Activated CD8-positive, alpha-beta memory T cell treated with anti-CD3 and anti-CD28 coated beads for 1 hour (primary cell): ENCODE measurements at places on chromosomes 7 and 10.

DNA sequence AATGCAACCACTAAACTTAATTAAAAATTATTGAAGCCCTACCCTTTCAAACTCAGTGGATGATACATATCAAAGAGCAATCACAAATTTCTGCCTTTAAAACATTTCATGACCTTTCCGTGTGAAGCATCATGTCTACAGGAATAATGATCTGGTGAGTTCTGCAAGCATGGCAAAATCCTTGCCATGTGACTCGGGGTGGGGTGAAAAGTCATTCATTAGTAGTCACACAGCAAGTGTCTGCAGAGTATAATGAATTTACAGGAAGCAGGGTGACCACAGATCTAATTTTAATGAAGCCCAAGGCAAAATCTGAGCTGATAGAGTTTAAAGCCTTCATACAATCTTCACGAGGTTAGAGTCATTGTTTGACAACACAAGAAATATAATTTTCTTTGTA lies 351.9 kb downstream of the THSD7A start:
- no peak for DNase-seq

- DNase-seq = no peak
Measured at GRCh38 chr10:123742751-123743440, 76.7 kb downstream of the GPR26 start.

GRCh38 chr7:40697653-40698052 lies 562.8 kb downstream of the SUGCT start:
- DNase-seq = no peak

DNA sequence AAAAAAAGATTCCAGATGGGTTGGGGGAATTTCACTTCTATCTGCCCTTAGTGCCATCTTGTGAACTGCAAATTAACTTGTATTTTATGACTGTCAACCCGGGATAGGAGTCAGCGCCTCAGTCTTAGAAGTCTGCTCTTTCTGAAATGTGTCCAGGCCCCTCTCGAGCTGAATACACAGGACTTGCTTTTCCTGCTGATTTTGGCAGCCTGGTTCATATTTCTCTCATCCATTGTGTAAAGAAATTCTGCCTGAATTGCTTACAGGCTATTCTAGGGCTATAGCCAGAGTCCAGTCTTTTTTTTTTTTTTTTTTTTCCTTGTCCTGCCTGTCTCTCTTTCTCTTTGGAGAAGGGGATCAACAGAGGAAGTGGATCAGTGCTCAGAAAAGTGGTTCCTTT lies 24.6 kb downstream of the GATA3 start:
- DNase-seq = no peak

DNA sequence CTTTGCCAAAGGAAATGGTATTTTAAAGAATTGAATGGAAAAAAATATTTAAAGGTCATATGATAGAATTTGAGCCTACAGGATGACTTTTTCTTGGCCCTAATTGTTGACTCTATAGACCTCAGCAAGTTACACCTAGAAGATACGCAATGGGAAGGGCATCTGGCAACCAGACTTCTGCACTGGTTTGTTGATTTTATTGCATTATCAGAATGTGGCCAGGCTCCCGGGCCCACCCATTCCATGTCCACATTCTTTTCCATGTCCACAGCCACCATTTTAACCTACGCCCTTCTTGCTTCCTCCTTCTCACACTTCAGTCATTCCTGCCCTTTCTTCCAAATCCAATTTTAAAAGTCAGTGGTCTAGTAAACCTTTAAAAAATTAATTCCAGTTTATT lies 738.4 kb downstream of the SUGCT start:
- DNase-seq = no peak

GRCh38 chr10:3757250-3757637 lies 27.8 kb downstream of the KLF6 start:
- DNase-seq = no peak

- DNase-seq = no peak
Measured at GRCh38 chr10:57791546-57791945, 476.1 kb downstream of the IPMK start.

DNA sequence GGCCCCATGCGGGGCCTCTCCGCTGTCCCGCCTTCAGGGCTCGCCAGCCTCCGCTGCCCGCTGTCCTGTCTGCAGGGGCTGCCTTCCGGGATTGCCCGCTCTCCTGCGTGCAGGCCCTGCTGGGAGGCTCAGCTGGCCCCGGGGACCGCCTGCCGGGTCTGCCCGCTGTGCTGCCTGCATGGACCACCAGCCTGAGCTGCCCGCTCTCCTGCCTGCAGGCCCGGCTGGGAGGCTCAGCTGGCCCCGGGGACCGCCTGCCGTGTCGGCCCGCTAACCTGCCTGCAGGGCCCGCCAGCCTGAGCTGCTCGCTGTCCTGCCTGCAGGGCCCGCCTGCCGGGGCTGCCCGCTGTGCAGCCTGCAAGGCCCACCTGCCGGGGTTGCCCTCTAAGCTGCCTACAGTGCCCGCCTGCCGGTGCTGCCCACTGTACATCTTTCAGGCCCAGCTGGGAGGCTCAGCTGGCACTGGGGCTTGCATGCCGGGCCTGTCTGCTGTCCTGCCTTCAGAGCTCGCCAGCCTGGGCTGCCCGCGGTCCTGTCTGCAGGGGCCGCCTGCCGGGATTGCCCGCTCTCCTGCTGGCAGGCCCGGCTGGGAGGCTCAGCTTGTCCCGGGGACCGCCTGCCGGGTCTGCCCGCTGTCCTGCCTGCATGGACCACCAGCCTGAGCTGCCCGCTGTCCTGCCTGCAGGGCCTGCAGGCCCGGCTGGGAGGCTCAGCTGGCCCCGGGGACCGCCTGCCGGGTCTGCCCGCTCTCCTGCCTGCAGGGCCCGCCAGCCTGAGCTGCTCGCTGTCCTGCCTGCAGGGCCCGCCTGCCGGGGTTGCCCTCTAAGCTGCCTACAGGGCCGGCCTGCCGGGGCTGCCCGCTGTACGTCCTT lies 165.1 kb downstream of the GLRX3 start:
- no peak for DNase-seq

DNA sequence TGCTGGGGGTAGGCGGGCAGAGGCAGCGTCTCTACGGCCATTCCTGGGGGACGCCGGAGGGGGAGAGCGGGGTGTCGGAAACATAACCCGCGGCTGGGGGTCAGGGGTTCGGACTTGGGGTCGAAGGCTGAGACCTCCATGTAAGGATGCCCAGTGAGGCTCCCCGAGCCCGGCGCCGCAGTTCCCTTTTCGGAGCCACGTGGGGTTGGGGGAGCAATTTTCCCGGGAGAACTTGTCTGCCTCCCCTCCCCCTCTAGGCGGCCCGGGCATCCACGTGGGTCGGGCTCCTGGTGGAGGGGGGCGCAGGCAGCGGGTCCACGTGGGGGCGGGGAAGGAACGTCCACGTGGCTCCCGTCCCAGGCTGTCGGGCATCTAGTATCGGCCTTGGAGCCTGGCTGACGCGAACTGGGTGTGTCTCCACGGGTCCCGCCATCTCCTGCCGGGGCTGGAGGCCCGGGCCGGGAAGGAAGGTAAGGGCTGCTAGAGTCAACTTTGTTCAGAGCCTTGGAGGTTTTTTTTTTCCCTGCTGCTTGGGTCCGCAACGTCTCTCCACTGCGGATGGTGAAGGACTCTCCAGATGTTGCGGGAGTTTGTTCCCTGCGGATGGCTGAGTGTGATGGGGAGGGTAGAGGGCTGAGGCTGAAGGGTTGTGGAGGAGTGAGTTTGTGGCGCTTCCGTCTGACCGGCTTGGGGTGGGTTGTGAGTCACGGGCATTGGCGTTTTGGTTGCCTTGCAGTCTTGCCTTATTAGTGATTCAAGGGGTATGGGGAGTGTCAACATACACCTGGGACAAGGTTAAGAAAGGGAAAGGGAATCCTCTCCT lies 744 bp downstream of the PPRC1 start:
- peak; percentile 29 for DNase-seq

- peak; percentile 41 for DNase-seq
Measured at GRCh38 chr10:30534465-30535144, 94.9 kb downstream of the LYZL2 start.

GRCh38 chr10:113221756-113222168 lies 271.7 kb downstream of the TCF7L2 start:
- no peak for DNase-seq

GRCh38 chr7:44133295-44133694 lies 7.8 kb downstream of the MYL7 start:
- DNase-seq = no peak

GRCh38 chr7:38438970-38439369 lies 165.5 kb upstream of the TARP start:
- DNase-seq = no peak

GRCh38 chr10:119479532-119479931 lies 63.0 kb downstream of the RGS10 start:
- DNase-seq = no peak

DNA sequence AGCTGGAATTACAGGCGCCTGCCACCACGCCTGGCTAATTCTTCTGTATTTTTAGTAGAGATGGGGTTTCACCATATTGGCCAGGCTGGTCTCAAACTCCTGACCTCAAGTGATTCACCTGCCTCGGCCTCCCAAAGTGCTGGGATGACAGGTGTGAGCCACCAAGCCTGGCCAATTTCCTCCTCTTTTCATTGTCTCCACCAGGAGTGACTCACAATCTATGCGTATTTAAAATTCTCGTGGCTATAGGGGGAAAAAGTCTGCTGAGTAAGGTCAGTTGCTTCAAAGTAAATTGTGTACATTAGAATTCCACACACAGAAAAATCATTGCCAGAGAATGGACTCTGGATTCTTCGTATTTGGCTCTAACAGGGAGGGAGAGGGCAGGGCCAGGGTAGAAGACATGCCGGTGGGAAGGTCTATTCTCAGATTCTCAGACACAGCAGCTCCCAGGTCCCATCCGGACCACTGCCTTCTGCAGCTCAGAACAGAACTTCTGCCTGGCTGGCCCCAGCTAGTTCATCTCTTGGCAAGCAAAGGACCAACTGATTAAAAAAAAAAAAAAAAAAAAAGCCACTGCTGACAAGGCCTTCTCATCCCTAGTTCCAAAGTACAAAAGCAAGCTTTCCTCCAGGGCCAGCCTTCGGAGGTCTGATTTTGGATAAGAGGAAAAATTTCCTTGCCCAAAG lies 22.2 kb downstream of the PSPH start:
- no peak for DNase-seq

DNA sequence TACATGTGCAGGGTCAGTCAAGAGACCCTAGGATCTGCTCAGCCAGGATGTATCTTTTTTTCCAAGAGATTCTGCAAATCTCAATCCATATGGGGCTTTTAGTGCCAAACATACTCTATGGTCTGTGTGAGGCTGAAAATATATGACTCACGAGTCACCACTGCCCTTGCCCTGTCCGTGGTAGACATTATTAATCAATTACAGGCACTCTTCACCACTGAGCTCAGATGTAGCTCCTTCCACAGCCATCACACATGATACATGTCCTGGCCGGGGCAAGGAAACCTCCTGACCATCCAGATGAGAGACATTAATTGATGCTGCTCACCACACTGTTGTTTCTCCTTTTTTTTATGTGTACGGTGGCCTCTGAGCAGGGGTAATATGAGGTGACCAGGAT lies 90.2 kb upstream of the RET start:
- no peak for DNase-seq

GRCh38 chr10:93916257-93917063 lies 22.7 kb downstream of the SLC35G1 start:
- no peak for DNase-seq

GRCh38 chr10:77872151-77872946 lies 54.2 kb downstream of the DLG5 start:
- DNase-seq = no peak

- no peak for DNase-seq
Measured at GRCh38 chr7:150405584-150406311, 26.6 kb downstream of the ZNF775 start.

- no peak for DNase-seq
Measured at GRCh38 chr10:118271671-118272070, 70.5 kb downstream of the FAM204A start.

DNA sequence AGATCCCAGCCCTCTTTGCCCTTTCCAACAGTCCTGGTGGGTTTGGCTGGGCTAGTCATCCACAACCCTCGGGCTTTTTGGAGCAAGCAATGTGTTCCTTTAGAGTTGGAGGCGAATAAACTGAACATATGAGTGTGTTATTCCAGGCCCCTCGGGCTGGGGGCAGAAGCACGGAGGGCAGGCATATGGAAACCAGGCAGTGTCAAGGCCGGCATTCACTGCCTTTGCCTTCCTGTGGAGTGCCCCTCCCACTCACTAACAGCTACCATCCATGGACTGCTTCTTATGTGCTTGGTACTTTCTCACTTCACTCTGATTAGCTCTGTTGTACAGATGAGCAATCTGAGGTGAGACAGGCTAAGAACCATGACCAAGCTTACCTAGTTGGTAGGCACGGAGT lies 53.9 kb upstream of the EFCAB10 start:
- no peak for DNase-seq

DNA sequence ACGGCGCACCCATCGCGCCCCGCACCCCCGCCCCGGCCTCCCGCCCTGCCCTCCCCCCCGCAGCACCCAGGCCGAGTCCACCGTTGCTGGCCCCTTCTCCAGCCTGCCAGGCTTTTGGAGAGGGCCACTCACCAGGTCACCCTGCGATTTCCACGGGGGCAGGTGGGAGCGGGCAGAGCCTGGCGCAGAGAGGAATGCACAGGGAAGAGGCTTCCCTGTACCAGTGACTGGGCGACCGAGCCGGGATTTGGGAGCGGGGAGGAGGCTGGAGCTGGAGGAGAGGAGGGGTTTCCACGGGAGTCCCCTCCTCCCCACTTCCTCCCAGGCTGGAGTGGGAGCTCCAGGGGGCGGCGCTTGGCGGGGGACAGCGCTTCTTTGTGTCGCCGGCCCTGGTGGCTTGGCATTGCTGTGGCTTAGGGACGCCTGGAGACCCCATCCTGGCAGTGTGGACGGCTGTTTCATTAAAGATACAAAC lies 19.3 kb downstream of the TCAF1 start:
- DNase-seq = no peak

DNA sequence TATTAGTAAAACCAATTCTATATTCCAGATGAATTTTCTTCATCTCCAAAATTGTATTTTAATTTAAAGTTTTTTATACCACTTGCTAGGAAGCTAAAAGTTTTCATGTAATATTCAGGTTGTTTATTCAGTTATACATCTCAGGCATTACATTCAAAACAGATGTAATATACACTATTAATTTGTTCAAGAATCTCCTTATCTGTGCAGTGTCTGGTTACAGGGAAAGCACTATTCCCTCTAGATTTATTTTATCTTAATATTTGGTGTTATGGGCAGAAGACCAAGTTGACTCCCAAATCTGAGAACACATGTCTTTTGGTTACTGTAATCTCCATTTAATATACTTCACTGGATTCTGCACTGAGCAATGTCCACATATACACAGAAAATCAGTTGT lies 953.4 kb downstream of the ANKRD7 start:
- no peak for DNase-seq

- DNase-seq = no peak
Measured at GRCh38 chr7:150955519-150956394, 22.4 kb downstream of the KCNH2 start.

- DNase-seq = no peak
Measured at GRCh38 chr7:90771281-90771680, 175.2 kb downstream of the CDK14 start.

- no peak for DNase-seq
Measured at GRCh38 chr7:121546632-121547543, 150.8 kb upstream of the FAM3C start.
